ENCODE measurements at places on chromosomes 5 and 9.

- DNase-seq, result no peak
Observed at GRCh38 chr5:6371079-6371810, 7.1 kb downstream of the MED10 start.

DNA sequence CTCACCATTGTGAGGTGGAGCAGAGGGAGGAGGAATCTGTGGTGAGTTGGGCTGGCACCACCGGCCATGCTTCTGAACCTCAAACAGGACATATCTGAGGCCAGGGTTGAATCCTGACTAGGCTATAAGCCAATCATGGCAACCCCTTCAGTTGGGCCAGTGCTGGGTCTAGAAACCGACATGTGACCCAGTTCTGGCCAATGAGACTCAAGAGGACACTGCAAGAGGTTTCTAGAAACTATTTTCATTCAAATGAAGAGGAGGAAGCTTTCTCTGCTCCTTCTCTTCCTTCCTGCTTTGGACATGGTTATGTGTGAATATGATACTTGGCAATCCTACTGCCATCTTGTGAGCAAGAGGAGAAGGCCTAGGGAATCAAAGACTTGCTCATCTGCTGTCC, 417.7 kb downstream of the SEMA5A start:
- no peak for DNase-seq

- DNase-seq, result no peak
Observed at GRCh38 chr5:4058899-4059298, 463.3 kb downstream of the IRX1 start.

DNA sequence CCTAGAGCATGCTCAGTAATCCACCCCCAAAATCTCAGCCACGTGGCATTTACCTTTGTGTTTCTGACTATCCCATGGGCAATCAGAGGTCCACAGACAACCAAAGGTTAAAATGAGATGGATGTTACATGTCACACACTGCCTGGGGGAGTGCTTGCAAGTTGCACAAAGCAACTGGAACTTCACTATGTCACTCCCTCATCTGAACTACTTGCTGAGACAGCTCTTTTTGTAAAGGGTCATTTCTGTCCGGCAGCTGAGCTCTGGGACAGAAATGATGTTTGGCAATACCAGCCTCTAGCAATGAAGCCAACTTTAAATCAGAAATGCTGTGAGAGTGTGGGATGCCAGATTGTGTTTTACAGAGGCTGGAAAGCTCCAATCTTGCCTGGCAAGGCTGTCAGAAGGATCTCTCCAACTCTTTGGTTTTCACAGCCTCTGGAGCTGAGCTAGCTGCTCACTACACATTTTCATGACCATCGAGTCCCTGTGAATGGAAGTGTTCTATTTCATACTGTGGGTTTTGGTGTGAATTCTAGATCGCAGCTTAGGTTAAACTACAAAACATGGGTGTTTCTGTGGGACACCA, 66.3 kb upstream of the TMEM215 start:
- no peak for DNase-seq

DNA sequence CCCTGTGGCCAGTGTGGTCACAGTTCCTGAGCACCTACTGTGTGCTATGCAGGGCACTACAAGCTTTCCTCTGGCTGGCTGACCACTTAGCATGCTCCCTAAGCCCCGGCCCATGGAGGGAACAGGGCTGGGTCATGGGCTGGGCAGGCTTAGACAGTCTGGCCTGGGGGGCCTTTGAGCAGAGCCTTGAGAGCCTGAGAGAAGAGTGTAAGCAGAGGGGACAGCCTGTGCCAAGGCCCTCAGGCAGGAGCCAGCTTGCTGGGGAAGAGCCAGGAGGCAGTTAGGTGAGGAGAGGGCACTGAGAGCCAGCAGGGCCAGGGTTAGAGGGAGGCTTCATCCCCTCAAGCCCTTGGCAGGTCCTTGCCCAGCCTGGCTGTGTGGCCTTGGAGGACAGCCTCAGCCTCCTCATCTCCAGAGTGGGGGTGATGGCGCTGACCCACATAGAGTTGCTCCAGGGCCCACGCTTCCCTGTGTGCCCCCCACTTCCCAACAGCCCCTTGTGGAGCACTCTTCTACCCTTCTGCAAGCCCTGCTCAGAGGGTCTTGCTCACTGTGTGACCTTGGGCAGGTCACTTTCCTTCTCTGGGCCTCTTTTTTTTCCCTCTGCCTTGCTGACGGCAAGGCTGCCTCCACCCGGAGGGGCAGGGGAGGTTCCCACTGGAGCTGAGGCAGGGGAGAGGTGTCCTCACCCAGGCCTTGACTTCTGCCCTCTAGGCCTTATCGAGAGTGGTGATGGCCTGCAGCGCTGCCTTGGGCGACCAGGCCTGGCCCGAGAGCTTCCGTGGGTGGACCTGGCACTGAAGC, 107.1 kb downstream of the PHF2 start:
- no peak for DNase-seq

GRCh38 chr5:53006911-53007890, 18.0 kb downstream of the ITGA2 start:
- DNase-seq, result no peak

DNA sequence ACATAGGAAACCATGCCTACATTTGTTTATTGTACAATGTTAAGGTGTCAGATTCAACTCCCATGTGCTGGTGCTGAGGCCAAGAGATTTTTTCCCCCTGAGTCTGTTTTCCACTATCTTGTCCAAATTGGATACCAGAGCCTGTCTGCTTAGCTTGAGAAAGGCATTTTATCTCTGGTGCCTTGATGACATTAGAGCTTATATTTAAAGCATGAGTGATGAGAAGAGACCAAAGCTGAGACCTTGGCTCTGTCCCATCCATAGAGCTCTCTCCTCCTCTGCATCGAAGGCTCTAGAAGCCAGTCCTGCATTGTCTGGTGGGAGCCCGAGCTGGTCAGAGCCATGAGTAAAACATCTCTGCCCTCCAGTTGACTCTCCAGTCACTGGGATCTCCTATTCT, 10.4 kb upstream of the PPP2CA start:
- no peak for DNase-seq

GRCh38 chr9:114592356-114592755, 4.8 kb downstream of the ATP6V1G1 start:
- DNase-seq, result no peak

- DNase-seq, result no peak
Observed at GRCh38 chr9:98687911-98688310, 20.8 kb downstream of the GABBR2 start.

- no peak for DNase-seq
Observed at GRCh38 chr9:4769321-4770080, 23.2 kb upstream of the RCL1 start.

- no peak for DNase-seq
Observed at GRCh38 chr5:60339691-60340201, 360.2 kb downstream of the DEPDC1B start.

DNA sequence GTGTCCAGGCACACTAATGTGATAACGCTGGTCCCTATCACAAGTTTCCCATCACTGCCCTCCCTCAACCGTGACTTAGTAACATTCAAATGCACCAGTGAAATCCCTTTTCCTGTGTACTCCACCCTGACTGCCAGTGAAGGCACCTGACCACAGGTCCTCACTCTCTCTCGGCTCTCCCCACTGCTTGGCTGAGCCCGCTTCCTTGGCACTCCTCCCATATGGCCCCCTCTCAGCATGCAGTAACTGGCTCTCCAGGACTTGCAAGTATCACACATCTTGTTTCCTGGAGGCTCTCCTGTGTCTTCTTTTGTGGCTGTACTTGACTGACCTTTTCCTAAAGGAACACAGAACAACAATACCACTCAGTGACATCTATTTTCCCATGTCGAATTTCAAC, 292.0 kb upstream of the ZNF608 start:
- no peak for DNase-seq

- DNase-seq, result no peak
Observed at GRCh38 chr9:105330755-105331154, 86.3 kb downstream of the SLC44A1 start.

DNA sequence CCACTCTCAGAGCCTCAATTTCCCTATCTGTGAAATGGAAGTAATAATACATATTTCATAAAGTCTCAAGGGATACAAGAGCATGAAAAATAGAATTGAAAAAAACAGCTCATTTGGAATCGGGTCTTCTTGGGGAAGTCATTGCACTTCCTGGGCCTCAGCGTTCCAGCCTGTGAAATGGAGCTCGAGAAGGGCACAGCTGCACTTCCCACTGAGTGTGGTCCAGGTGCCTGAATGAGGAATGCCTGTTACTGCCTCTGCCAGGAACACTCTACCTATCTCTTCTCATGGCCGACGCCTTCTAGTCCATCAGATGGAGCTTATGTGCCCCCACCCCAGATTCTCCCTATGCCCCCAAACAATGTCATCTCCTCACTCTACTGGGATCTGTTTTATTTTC, 924 bp upstream of the NEURL1B start:
- no peak for DNase-seq

GRCh38 chr9:126299706-126300276, 26.8 kb upstream of the MVB12B start:
- no peak for DNase-seq

DNA sequence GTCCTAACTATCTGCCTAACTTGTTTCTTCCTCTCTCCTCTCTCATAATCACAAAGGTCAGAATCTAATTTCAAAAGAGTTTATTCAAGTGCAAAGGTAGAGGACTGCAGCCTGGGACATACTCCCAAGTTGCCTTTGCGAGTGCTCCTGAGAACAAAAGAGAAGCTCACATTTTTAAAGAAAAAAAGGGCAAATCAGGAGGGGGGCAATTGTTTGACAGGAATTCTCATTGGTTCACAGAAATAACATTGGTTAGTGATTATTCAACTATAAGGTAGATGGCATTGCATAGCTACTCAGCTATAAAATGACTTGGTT, 108.1 kb upstream of the RAI14 start:
- DNase-seq, result no peak

Data from stimulated activated CD8-positive, alpha-beta memory T cell treated with anti-CD3 and anti-CD28 coated beads, Interleukin-4, amount 100 ng/mL, for 4 hours (primary cell).